ENCODE measurements at places on chromosomes 3 and 15.

DNA sequence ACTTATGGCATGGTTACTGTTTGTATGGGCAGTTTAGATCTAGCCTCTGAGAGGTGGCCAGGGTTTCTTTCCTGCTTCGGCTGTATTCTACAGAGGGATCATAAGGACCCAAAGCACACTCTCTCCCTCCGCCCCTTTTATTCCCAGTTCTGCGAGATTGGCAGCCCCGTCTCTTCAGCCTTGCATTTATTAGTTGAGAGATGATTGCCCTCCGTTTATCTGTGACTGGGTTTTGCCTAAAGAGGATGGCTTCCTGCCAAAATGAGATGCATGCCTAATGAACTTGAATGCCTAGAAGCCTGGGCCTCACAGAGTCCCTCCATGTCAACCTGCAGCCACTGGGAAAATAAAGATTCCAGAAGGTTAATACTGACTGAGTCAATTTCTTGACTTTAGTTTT is 97.1 kb upstream of the CHL1 start:
- DNase-seq: no peak

- no peak for DNase-seq
Measured at GRCh38 chr3:185021256-185021655, 131.6 kb downstream of the C3orf70 start.

- no peak for DNase-seq
Measured at GRCh38 chr3:194351080-194351672, at the start of gene CPN2. Gene CPN2, minus strand, starts transcription at chr3:194351328. Its CDS starts 8,626 bp downstream, at chr3:194342702.

DNA sequence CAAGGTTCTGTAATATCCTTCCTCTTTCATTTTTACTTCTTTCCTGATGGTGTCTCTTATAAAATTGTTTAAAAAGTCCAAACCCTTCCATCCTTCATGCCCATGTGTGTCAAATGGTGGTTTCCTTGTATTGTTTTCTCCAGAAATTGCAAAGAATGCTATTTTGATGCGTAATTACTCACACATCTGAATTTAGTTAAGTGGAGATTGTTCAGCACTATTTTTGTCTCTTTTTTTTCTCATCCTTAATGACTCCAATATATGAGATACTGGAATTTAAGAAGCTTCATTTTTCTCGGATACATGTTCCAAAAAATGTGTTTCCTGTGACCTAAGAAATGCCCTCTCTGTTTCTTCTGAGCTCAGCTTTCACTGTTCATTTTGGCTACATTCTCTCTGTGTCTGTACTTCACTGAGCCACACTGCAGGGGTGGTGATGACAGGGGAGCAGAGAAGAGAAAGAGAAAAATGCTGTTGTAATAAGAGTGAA is 799.8 kb downstream of the DIPK2A start:
- DNase-seq: no peak

- DNase-seq: no peak
Measured at GRCh38 chr3:121637922-121638321, 22.8 kb downstream of the HCLS1 start.

DNA sequence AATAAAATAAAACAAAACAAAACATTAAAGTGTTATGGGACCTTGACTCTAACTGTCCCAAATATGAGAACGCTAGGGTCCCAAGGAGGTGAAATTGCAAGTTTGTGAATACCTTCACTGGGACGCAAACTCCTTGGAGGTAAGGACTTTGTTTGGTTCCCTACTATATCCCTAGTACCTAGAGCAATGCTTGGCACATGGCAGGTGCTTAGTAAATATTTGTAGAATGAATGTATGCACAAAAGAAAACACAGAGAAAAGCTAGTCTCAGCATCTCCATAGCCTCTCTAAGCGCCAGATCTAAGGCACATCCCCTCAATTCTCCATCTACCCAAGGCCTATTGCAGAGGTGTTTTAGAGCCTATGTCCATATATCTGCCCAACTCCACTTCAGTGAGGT is 30.5 kb downstream of the GPR176 start:
- no peak for DNase-seq

- DNase-seq: no peak
Measured at GRCh38 chr3:101519685-101520365, 6.8 kb upstream of the SENP7 start.

GRCh38 chr3:101414121-101414520 is 93.7 kb upstream of the IMPG2 start:
- no peak for DNase-seq

- no peak for DNase-seq
Measured at GRCh38 chr3:126859415-126860246, 123.3 kb upstream of the PLXNA1 start.

GRCh38 chr3:169118666-169119370 is 544.7 kb downstream of the MECOM start:
- no peak for DNase-seq

GRCh38 chr3:180932819-180933218 is 20.3 kb downstream of the FXR1 start:
- no peak for DNase-seq

GRCh38 chr15:39153058-39153714 is 427.7 kb upstream of the THBS1 start:
- no peak for DNase-seq

GRCh38 chr3:73774645-73775044 is 149.9 kb upstream of the PDZRN3 start:
- no peak for DNase-seq

DNA sequence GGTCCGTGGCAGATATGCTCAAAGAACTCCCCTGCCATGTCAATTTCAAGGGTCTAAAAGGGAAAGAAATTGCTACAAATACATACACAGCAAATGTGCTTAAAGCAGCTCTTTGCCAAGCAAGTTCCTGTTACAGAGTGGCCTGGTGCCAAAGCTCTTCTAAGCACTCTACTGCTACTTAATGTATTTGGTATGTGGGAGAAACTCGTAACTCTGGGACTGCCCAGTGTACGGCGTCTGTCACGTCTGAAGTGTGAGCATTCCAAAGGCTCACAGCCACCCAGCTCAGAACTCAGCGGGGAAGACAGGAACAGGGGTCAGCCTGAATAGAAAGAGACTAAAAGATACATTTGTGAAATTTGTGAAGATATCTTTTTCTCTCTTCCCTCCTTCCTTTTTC is 54.6 kb downstream of the RBMS3 start:
- no peak for DNase-seq

DNA sequence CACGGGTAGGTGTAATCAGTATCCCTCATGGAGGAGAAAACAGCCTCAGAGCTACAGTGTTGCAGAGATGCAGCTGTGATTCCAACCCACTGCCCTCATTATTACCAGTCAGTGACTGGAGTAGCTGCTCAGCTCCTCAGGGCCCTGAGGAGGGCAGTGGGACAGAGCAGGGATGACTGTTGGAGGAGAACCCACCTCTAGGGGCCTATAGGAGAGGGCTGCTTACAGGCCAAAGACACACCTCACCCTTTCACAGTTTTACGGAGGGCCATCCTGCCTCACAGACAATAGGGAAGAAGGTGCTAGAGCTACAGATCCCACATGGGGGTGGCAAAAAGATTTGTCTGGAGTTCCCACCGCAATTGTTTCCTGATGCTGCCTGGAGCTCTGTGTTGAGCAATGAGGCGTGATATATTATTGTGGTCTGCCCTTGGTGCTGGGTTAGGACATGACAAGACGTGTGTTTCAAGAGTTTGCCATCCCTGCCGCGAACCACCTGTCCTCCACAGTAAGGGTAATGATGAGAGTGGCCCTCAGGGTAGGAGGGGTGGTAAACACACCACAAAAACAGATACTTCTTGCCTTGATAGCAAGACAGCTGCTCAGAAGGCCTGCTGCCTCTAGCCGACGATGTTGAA is 140.5 kb upstream of the TPM1 start:
- DNase-seq: no peak

DNA sequence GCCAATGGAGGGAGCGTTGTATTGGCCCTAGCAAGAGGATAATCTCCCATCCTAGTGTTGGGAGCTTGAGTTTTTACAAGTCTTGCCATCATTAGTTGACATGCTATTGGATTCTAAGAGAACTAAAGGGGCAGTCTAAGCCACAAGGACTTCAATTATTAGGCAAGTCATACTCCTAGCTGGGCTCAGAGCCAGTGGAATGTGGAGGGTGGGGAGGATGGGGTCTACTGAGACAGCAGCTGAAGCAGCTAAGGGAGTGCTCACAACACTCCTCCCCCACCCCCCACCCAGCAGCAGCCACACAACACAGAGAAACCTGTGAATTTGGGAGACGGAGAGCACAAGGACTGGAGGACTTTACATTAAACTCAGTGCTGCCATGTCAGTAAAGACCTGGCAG is 27.9 kb downstream of the FRG2C start:
- no peak for DNase-seq

GRCh38 chr3:146814601-146815315 is 209.6 kb upstream of the PLSCR5 start:
- no peak for DNase-seq

- DNase-seq: no peak
Measured at GRCh38 chr3:158912188-158912587, 110.3 kb downstream of the MFSD1 start.

DNA sequence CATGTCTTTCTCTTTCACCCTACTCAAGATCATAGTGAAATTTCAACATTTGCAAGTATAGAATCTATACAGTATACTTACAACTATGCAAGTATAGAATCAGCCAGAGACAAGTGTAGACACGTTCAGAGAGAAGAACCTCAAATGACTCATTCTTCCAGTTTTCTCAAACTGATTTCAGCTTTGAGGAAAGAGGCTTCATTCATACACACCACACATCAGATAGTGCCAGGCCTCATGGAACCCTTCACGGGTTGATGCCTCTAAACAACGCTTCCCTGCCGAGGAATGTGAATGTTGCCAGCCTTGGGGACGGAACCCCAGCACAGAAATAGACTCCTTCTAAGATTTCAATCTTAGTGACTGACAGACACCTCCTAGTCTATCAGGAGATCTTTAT is 135.7 kb downstream of the FOXP1 start:
- no peak for DNase-seq

DNA sequence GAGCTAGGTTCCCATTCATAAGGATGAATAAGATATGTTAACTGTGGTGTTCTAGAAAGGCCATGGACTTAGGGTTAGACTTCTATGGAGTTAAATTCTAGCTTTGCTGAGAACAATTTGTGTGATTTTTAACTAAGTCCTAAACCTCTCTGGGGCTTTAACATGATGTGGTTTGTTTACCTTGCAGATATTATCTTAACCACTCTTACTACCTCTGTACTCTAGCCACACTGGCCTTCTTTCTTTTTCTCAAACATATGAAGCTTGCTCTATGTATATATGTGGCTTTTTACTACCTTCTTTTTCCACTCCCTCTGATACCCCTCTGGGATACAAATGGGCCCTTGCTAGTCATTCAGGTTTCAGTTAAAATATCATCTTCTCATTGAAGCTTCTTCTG is 108.4 kb downstream of the ZNF609 start:
- DNase-seq: no peak

- no peak for DNase-seq
Measured at GRCh38 chr15:27764339-27764738, 334.8 kb downstream of the OCA2 start.

DNA sequence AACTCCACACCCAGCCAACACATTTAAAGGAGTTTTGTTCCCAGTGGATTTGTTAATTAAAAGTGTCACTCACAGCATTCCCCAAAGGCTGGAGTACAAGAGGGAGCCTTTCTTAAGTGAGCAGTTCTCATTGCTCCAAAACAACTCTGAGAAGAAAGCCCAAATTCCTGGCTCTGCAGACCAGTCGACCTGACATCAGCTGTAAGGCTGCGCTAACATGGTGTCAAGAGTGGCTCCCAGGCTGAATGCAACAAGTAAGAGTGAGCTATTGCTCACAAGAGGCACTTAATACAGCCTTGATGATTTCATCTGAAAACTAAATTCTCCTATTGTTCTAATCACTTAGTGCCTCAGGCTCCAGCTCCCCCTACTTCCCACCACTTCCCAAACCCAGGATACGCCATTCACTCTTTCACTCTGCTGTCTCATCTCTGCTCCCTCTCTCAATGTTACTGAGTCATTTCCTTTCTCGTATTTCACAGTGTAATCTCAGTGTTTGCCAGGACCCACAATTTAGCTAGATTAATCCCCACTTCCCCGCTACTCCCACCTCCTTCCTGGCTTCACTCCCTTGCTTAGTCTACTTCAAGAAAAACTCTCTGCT is 81.8 kb downstream of the WWTR1 start:
- no peak for DNase-seq

GRCh38 chr15:71784719-71785118 is 25.6 kb upstream of the NR2E3 start:
- DNase-seq: peak; percentile 61

GRCh38 chr3:108394016-108394415 is 97.7 kb downstream of the HHLA2 start:
- DNase-seq: no peak

GRCh38 chr15:48109212-48109611 is 11.6 kb upstream of the SLC24A5 start:
- no peak for DNase-seq

GRCh38 chr15:48794697-48795134 is 16.2 kb downstream of the CEP152 start:
- no peak for DNase-seq

- no peak for DNase-seq
Measured at GRCh38 chr3:24905266-24905665, 410.6 kb upstream of the THRB start.

GRCh38 chr15:33934921-33935320 is 33.4 kb upstream of the CHRM5 start:
- no peak for DNase-seq

- DNase-seq: no peak
Measured at GRCh38 chr3:64915778-64916177, 228.0 kb upstream of the ADAMTS9 start.

- DNase-seq: no peak
Measured at GRCh38 chr3:184337399-184337714, at the start of gene FAM131A. Gene FAM131A, plus strand, starts transcription at chr3:184337600. Its CDS starts 31 bp downstream, at chr3:184337631.

DNA sequence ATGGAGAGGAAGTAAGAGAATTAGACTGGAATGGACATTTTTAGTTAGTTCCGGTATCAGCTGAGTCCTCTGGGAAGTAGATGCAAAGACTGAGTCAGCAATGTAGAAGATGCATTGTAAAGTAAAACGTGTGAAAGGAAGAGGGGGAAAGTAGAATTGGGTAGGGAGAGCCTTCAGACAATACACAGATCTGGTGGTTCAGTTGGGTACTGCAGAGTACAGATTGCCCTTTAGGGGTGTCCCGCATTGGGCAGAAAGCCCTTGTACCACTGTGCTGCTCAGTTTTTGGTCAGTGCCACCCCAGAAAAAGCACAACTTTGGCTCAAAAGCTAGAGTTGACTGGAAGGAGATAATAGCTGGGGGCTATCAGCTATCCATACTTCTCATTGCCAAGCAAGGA is 247.4 kb downstream of the KBTBD8 start:
- no peak for DNase-seq

DNA sequence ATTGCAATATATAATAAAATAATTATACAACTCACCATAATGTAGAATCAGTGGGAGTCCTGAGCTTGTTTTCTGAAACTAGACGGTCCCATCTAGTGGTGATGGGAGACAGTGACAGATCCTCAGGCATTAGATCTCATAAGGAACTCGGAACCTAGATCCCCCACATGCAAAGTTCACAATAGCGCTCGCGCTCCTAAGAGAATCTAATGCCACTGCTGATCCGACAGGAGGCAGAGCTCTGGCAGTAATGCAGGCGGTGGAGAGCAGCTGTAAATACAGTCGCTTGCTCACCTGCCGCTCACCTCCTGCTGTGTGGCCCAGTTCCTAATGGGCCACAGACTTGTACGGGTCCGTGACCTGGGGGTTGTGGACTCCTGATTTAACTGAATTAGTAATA is 87.8 kb downstream of the P3H2 start:
- DNase-seq: no peak

Measured in activated CD8-positive, alpha-beta memory T cell treated with anti-CD3 and anti-CD28 coated beads, Interleukin-2, amount 50 U/mL, for 48 hours (primary cell).